CD4-positive, alpha-beta T cell treated with Interleukin-6 at 100 ng/mL for 8 hours (primary cell): ENCODE measurements at places on chromosomes 11 and 22.

GRCh38 chr11:62186195-62186594, 3.8 kb upstream of the SCGB1D1 start:
- no peak for DNase-seq

- DNase-seq: no peak
These were observed 3.4 kb upstream of the SORL1-AS1 start for GRCh38 chr11:121456151-121456550.

DNA sequence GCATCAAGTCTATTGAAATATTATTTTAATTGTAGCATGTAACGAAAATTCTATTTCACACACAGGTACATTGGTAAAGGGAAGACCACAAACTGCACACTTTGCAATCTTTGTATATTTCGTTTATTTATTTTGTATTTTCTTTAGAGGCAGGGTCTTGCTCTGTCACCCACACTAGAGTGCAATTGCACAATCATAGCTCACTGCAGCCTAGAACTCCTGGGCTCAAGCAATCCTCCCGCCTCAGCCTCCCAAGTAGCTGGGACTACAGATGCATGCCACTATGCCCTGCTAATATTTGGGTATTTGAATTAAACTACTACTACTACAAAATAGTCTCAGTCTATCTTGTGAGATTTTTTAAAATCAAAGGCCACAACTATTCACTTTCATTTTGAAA, 42.7 kb downstream of the GAB2 start:
- DNase-seq: no peak

DNA sequence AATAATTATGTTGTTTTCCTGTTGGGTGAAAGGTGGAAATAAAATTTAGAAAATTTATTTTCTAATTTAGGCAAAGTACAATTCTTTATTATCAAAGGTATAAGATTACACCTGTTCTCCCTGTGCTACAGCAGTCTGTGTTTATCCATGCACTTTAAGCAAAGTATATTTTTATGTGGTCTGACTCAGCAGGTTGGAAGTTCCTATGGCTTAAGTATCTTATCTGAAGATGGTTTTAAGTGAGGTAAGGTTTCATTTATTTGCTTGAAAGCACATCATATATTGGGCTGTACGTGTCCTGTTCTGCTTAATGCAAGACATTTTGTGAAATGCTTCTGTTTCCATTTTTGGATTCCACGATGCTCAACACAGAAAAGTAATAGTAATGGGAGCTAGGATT, 14.6 kb downstream of the PPME1 start:
- DNase-seq: no peak

GRCh38 chr11:69888483-69889181, 69.4 kb upstream of the FGF3 start:
- peak; percentile 59 for DNase-seq
